Fibroblast of skin of left quadriceps (primary cell): ENCODE measurements at places on chromosomes 4 and X.

DNA sequence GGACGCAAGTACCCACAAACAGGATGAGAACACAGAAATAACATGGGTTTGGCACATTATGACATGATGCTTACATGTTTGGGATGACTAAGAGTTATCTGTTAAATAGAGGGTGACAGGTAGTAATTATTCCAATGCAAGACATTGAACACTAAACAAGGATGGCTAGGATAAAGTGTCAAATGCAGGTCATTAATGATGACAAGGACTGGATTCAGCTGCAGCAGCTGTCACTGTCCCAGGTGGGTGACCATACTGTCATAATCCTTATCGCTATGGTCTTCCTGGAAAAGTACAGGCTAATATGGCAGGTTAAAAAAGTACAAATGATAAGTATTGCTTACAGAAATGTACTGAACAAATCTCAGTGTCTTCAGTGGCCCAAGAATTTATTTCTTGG, 123.9 kb downstream of the ANTXR2 start:
- DNase-seq, result no peak

DNA sequence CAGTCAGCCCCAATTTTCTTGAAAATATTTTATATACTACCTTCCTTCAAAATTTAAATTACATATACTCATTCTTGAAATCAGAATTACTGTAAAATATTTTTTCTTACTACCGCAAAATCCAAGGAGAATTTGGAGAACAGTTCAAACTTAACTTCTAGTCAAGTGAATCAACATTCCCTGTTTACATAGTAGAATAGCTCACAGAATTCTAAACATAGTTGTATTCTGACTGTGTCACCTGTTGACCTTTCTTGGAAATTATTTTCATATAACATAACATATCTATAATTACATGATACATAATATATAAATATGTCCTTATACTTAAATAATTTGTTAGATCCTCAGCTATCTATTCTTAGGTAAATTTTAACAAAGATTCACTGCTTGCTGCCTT, 31.0 kb upstream of the FGF5 start:
- peak; percentile 36 for DNase-seq

- DNase-seq, result no peak
Observed at GRCh38 chrX:2913118-2913517, 16.0 kb downstream of the ARSD start.

DNA sequence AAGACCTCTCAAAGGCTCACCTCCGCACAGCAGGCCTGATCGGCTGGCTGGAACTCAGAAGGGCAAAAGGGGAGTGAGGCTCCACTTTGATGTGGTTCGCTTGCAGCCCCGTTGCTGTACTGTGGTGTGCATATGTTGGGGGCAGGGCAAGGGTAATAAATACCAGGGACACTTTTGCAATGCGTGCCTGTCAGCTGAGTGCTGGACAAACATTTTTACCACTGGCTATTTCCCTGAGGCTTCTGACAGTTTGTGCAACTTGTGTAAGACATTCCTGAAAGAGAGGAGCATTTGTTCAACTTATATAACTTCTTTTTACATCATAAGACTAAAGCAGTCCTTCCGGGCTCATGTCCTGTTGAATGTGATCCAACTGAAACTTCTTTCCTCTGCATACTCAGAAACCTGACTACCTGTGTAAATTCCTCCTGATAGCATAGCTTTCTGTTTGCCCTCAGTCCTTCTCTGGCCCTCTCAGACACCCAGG, 82.3 kb downstream of the SPRY1 start:
- DNase-seq, result peak; percentile 22
